Fibroblast of skin of scalp (primary cell): ENCODE measurements at places on chromosomes 5 and 9.

- DNase-seq, result peak; percentile 39
These were observed 80.5 kb upstream of the EPB41L4B start for GRCh38 chr9:109401169-109401989.

GRCh38 chr5:123007182-123007581 is 29.3 kb downstream of the PPIC start:
- peak; percentile 23 for DNase-seq

- no peak for DNase-seq
These were observed 5.8 kb upstream of the FPGS start for GRCh38 chr9:127796852-127797370.

GRCh38 chr5:39526914-39527477 is 102.2 kb upstream of the DAB2 start:
- peak; percentile 54 for DNase-seq

GRCh38 chr5:34706084-34706483 is 50.0 kb downstream of the RAI14 start:
- no peak for DNase-seq

DNA sequence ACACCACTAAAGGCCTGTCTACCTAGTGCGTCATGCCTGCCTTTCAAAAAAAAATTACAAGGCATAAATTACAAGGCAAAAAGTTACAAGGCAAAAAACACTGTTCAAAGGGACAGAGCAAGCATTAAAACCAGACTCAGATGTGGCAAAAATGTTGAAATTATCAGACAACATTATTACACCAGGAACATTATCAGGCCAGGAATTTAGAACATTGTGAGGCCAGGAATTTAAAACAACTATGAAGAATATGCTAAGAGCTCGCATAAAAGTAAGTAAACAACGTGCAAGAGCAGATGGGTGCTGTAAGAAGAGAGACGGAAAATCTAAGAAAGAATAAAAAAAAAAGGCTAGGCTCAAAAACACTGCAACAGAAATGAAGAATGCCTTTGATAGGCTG is 18.2 kb upstream of the MLANA start:
- peak; percentile 4 for DNase-seq

GRCh38 chr5:12399868-12400267 is 495.6 kb upstream of the CTNND2 start:
- DNase-seq, result no peak

DNA sequence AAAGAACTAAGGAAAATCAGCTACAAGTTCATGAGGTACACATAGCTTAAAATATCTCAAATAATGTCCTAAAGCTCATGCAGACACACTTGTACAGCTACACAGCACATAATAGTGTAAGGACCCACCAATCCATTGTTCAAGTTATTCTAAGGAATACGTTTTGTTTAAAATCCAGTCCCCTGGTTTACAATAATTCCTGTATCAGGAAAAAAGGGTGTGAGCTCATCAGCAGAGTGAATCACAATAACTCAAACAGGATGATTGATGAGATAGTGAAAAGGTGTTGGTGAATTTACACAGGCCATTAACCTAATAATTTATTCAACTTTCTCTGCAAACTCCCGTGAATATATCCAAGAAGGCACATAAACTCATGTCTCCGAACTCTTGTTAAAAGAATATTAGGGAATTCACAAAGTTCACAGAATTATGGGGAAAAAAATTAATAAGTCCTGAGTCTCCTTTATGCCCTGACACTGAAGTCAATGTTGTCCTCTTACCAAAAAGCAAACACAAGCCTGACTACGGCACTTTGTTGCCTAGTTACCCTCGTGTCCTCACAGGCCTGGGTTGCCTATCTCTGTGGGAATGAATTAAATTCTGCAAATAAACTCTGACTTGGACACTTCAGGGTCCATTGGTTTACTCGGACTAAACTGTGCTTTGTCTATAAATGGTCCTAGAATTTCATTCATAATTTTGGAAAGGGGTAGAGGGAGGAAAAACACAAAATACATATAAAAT is 142.8 kb upstream of the PDE4D start:
- DNase-seq, result no peak

- DNase-seq, result peak; percentile 15
These were observed at the start of gene HMMR for GRCh38 chr5:163460562-163461171. Gene HMMR, plus strand, starts transcription at chr5:163460632. Its CDS starts 61 bp downstream, at chr5:163460693.

- DNase-seq, result no peak
These were observed 429.6 kb downstream of the ARHGEF28 start for GRCh38 chr5:74055486-74056106.

DNA sequence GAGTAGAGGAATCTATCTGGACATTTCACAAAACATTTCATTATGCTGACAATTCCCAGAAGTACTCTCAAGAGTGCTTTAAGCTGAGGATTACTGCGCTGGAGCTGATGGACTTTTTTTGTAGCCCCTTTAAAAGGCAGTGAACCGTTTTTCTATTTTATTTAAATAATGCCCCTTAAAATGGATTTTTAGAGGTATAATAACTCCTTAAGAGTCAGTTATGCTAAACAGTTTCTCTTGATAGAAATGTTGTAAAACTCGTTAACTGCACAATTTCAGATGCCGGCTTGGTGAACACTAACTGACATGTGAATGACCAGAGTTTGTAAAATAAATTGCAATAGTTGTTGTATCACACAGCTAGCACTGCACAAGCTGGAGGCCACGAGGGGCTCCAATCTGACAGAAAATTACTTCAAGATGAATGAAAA is 174.0 kb downstream of the NR2F1-AS1 start:
- DNase-seq, result no peak

DNA sequence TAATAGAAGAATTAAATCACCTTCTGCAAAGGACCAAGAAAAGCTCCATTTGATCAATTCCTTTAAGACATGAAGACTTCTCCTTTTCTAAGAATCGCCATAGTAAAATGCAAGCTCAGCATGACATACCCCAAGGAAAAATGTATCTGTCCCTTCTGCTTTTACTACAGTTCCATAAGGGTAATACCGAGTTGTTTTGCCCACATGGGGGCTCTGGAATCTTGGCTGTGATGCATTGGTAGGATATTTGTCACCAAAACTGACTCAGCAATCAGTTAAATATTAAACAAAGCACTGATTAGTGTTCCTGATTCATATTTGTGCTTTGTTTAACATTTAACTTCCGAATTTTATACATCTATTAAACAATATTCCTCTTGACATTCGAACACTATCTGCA is 24.3 kb upstream of the KCNIP1 start:
- DNase-seq, result peak; percentile 76

- DNase-seq, result peak; percentile 47
These were observed 161.6 kb downstream of the NR3C1 start for GRCh38 chr5:143241892-143242291.

- no peak for DNase-seq
These were observed 9.4 kb downstream of the FIBCD1 start for GRCh38 chr9:130929571-130930038.

- DNase-seq, result no peak
These were observed 91.9 kb upstream of the PANK3 start for GRCh38 chr5:168670881-168671575.

- peak; percentile 79 for DNase-seq
These were observed 137.6 kb downstream of the NPR3 start for GRCh38 chr5:32848681-32849080.

DNA sequence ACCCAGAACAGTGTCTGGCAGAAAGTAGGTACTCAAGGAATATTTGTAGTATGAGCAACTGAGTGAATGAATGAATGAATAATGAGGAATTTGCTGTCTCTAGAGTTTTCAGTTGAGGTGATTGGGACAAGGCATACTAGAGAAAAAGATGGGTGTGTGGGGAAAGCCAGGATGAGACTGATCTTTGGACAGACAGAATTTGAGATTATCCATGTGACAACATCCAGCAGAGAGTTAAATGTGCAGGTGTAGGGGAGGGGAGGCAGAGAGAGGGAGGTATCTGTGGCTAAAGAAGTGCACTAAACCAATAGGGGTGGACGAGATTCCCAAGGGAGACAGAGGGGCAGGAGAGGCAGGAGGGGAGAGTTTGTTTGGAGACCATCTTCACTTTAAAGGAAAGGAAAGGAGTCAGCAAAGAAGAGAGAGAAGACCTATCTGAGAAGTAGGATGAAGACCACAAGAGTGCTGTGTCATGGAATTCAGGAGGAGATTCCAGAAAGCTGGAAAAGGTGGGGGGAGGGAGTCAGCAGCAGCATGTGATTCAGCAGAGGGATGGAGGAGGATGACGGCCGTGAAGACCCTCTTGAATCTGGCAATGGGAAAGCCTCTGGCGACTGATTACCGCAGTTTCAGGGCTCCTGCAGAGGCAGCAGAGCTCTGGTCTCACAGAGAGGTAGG is 3.2 kb downstream of the CPLX2 start:
- no peak for DNase-seq

DNA sequence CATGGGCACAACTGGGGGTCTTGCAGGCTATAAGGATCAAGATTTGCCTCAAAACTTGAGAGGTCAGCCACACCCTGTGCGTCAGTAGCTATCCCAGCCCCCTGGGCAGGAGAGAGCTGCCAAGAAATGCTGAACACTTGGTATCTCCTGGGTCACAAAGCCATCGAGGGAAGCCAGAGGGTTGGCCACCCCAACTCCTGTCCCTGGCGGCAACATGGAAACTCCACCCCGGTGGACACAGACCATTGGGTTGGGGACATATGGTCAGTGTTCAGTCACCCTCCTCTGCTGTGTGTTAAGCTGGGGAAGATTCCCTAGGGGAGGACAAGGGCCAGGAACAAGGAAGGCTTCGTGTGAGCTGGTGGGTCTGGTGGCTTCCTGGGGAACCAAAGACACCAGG is 140.6 kb downstream of the C5orf15 start:
- no peak for DNase-seq

DNA sequence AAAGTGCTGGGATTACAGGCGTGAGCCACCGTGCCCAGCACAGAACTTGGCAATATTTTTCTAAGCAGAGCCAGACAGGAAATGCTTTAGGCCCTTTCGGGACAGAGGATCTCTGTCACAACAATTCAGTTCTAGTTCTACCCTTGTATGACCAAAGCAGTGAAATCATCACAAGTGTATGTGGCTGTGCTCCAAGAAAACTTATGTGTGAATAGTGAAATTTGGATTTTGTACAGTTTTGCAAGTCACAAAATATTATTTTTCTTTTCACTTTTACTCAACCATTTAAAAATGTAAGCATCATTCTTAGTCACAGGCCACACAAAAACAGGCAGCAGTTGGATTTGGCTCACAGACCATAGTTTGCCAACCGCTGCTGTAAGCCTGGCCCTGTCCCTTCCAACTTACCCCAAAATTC is 20.4 kb upstream of the PRUNE2 start:
- peak; percentile 98 for DNase-seq

DNA sequence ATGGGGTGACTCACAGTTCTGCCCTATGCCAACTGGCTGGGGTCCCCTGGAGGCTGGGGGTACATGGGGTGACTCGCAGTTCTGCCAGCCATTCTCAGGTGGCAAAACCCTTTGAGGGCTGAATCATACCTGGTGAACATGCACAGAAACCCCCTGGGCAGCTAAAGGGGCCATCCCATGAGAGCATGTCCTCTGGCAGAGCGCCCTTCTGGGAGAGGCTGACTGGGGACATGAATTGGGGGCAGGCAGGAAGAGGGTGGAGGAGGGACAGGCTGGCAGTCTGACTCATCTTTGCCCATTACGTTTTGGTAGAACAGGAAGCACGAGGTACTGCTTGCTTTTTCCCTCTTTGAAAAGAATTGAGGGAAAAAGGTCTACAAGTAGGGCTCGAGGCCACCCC is 16.7 kb downstream of the TRAF1 start:
- DNase-seq, result no peak

DNA sequence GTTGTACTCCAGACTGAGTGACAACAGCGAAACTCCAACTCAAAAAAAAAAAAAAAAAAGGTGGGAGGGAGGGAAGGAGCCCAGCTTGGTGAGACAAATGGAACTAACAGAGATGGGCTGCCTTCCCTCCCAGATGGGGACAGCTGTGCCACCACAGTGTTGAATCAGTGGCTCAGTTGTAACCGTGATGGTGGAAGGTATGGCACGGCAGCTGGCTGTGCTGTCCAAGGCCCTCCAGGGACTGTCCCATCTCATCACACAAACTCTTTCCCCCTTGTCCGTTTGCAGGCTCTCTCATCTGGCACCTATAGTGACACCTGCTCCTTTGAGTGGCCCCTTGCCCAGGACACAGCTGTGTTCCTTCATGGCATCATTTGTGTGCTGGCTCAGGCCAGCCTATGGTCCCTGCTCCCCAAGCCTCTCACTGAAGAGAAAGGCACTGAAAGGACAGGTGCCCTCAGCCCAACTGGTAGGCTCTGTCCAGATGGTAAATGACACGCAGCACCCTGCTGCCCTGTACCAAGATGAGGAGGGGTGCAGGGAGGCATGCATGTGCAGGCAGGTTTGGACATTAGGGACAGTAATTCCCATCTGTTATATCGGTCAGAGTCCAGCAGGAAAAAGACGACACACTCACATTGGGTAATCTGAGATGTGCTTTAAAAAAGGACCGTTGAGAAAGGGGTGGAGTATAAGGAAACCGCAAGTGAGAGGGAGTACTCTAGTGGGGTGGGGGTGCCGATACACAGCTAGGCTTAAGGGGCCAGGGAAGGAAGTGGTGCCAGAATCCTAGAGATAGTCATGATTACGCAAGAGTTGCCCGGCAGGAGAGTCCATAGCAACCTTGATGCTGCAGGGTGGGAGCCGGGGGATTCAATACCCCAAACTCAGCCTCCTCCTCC is 4.3 kb downstream of the SMIM33 start:
- DNase-seq, result peak; percentile 63

DNA sequence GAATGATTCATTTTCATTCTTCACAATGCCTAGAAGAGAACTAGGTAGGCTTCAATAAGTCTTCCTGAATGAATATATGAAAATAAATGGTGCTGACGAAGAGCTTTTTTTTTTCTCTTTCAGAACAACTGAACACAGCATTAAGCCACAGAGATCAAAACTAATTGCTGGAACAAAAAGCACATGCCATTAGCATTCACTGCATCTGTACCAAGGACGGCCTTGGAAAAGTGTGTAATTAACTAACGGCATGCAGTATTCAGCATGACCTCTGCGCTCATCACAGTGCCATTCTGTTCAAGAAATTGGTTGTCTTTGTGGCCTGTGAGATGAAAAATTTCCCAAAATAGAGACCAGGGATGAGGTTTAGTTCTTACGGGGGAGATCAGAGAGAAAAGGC is 99.3 kb downstream of the NUDT12 start:
- DNase-seq, result no peak

GRCh38 chr5:11904265-11904906 is at the start of gene CTNND2:
Gene CTNND2, minus strand, starts transcription at chr5:11904446. Its CDS starts 593 bp downstream, at chr5:11903853.
- DNase-seq, result peak; percentile 30

DNA sequence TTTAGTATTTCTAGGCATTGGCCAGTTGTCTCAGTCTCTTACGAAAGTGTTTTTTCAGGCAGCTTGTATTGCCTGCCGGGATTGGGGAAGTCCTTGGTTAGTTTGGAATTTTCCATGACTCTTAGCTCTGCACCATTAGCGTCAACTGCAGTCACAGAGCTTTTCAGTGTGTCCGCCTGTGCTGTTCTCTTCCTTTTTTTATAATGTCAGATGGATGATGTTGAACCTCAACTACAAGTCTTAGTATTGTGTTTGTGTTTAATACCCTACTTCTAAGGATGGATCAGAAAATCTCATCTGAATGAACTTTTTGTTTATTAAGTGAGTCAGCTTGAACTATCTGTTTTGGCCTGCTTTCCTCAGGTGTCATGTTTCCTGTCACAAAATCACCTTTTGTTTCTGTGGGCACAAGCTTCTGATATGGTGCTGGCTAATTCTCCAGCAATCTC is 33.1 kb downstream of the ATP6V0E1 start:
- peak; percentile 33 for DNase-seq
